Pons (tissue), 1 donor: ENCODE measurements at places on chromosomes 7 and 10.

GRCh38 chr7:151274936-151275812, 26.7 kb upstream of the SMARCD3 start:
- DNase-seq = no peak

DNA sequence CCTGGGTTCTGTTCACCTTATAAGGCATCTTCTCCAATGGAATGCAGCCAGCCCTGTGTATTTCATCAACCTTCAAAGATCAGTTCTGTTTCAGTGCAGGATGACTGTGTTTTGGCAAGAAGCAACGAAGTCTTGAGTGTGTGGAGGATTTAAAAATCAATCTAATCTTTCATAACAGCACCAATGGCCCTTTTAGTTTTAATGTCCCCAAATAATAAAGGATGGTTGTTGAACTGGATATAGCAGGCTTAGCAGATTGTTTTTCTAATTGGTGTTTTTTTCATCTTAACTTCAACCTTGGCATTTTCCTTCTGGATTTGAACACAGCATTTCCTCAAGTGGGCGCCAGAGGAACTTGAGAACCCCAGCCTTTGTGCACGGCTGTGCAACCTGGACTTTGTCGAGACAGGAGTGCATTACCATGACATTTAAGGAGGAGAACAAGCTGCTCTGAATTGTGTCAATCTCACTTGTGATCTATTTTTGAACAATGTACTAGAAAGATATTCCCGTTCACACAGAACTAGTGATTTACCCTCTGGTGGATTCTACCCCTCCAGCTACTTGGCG, 313.3 kb upstream of the AKR1E2 start:
- DNase-seq = peak; percentile 12

- DNase-seq = no peak
Observed at GRCh38 chr7:33035776-33036175, 26.8 kb downstream of the NT5C3A start.

DNA sequence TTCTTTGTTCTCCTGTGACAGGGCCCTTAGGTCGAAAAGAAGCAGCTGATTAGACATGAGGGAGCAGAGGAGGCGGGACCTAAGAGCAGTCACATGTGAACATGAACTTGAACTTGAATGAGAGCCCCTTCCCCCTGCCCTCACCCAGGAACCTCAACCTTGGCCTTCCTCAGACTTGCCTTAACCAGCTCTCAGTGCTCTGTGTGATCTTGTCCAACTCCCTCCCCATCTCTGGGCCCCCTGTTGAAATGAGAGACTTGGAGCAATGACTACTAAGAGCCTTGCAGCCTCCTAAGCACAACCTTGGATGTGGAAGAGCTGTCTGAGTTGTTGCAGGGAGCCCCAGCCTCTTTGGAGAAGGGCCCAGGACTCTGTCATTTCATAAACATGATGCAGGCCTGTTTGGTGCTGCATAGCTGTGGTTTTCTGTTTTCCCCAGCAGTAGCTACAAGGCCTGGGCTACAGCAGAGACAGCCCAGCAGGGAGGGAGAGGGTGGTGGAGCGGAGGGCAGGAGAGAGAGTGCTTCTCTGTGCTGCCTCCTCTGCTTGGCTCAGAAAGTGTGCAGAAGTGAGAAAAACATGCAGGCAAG, 123.9 kb upstream of the ZMIZ1 start:
- peak; percentile 39 for DNase-seq

- DNase-seq = peak; percentile 20
Observed at GRCh38 chr10:3935141-3935540, 150.1 kb upstream of the KLF6 start.

- DNase-seq = no peak
Observed at GRCh38 chr10:62386356-62387320, 12.5 kb downstream of the ZNF365 start.

DNA sequence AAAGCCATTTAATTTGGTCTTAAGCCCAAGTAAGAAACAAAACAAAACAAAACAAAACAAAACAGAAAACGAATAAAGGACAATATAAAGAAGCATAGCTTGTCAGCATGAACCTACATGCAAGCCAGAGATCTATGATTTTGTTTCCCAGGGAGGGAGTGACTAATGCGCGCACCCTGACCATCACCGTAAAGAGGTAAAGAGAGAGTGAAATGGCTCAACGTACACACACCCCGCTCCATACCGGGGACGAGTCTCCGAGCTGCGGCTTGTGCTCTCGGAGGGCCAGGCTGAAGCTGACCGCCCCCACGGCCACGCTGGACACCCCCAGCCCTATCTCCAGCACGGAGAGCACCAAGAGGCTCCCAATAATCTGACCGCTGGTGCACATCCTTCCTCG, 1.1 kb downstream of the TMEM196 start:
- no peak for DNase-seq

GRCh38 chr7:32379510-32380112, 110.6 kb downstream of the LSM5 start:
- no peak for DNase-seq

DNA sequence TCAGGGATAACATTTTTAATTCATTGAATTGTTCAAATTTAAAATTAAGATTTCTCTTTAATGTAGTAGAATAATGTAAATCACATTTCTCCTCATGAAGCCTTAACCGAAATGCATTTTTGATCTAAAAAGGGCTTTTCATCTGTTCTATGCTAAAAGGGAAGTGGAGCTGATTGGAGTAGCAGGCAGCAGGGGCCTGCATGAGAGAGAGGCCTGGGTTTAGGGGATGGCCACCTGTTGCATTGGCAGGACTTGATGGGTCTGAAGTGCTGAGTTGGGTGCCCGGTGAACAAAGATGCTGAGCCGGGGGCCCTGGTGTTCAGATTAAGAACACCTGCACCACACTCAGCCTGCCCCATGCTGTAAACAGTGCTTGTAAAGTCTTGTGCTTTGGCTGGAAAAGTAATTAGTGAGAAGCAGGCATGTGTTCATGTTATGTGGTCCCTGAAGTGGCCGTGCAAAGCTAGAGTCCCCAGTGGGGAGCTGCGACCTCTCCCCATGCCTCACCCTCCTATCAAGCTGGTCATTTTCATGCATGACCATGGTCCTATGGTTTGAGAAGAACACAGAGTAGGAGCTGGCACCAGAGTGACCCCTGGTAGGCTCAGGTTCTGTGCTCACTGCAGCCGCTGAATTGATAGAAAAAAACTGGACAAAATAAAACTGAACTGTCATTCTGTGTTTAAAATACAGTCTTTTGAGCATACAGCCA, 124.3 kb downstream of the ADCY1 start:
- DNase-seq = no peak

DNA sequence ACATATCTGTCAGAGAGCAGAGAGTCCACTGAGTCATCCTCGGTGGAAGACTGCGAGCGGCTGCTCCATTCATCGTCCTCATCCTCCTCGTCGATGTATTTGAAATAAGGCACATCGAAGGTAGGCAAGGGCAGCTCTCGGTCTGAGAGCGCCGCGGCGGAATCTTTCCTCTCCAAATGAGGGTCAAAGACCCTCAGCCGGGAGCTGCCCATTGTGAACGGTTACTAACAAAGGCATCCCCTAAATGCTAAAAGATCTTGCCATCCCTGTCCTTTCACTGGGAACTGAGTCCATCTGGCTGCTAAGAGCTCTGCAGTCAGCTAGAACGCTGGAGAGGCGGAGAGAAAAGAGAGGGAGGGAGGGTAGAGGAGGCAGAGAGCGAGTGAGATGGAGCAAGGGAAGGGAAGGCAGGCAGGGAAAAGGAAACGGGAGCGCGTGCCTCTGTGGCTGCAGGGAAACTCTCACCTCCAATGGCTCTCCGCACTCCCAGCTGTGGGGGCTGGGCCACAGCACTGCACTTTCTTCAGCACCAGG, 163.4 kb downstream of the RAPGEF5 start:
- DNase-seq = peak; percentile 95

- DNase-seq = no peak
Observed at GRCh38 chr10:98919899-98920298, 315.8 kb downstream of the HPSE2 start.

GRCh38 chr10:25530306-25530705, 355.5 kb downstream of the GPR158 start:
- no peak for DNase-seq

DNA sequence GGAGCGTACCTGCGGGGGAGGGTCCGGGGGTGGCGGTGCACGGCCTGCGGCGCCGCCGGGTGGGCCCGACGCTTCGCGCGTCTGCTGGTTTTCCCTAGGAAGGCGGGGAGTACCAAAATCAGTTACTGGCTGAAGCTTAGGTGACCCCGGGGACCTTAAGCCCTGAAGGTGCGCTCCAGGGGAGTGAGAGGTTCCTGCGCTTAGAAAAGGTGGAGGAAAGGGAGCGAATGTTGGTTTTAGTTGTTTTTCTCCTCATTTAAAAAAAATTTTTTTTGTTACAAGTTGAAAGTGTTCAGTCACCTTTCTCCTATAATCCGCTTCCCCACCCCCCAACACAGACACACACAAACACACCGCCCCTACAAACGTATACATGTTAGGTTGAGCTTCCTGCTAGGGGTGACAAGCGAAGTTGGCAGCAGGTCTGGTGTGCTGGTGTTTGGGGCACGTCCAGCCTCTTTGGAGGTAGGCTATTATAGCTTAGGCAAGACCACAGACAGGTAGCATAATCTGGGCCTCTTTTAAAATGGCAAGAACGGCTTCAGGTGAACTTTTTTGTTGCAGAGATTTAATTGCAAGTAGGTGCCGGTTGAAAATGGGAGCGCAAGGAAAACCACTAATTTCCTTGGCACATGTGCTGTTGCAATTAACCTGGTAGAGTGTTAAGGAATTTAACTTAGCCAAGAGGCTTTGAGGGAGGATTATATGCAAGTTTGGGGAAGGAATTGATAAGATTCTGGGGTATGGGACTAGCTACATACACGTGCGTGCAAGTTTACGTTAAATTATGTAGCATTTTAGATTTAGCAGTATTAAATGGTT, 945 bp downstream of the ADD3 start:
- DNase-seq = no peak

DNA sequence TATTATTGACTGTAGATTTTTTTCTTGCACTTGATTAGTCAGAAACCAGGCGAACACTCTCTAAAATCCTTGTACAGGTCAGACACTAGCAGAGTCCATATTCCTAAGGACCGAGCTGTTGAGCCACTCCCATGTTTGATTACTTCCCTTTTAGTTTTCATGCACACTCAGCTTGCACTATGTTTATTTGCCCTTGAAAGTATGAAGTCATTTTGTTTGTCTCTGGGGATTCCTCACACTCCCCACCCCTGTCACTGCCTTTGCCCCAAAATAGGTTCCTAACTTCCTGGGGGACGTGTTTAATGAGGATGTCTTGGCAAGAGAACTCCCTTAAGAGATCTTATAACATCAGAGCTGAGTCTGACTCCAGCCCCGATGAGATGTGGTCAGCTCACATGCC, 182.1 kb downstream of the EVX1 start:
- DNase-seq = no peak

DNA sequence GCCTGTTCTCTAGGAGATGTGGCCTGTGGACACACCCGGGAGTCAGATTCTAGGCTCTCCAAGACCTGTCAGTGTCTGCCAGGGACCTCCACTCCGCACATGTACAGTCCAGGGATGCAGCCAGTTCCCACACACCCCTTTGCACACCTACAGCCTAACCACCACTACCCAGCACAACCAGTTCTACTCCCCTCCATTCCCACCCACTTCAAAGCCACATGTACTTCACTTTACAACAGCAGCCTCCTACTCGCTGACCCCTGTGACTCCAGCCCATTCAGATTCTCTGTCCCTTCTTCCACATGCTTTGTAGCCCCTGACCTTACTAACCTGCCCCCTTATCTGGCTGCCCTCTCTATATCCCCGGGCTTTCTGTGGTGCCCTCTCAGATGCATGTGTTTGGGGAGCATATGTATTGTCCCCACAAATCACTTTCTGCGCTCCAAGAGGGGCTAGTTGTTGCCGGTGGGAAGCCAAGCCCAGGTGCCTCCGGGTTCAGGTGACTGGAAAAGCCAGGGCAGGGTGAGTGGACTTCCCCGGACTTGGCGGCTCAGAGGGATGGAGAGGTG, 7.2 kb downstream of the LBX1 start:
- no peak for DNase-seq

- DNase-seq = no peak
Observed at GRCh38 chr7:96591159-96591899, 118.3 kb downstream of the SEM1 start.

GRCh38 chr10:115092258-115092554, 959 bp upstream of the ATRNL1 start:
- DNase-seq = no peak

DNA sequence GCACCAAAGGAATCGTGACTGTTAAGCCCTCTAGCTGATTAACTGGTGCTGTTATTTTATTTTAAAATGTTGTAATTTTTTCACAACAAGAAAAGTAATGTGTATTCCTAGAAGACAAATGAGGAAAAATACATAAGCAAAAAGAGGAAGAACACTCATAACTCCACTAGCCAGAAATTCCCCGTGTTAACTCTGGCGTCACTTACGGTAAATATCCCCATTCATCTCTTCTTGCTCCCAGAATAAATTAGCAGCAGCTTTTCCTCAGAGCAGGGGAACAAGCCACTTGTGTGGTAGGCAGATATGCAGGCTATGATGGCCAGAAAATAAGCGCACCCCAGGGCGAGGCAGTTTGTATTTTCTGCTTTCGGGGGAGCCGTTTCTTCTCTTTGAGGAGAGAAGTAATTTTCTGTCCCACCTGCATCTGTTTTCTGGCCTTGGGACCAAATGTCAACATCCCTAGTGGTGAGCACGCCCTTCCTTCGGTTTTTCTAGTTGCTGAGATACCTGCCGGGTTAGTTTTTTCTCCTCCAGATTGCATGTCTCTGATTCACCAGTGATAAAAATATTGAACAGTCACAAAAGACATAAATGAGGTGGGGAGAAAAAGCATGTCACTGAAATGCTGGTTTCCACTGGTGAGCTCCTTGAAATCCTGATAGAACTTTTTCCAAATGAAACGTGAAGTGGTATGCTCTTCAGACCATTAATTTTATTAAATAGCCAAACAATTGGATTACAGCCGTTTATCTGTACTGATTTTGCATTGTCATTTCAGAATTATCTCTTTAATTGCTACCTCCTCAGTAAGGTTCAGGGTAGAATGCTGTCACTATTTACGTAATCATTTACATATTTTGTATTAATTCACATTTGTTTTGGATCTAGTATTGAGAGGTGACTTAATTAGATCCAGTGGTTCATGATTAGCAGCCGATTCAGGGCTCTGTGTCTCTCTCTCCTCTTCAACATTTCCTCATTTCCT, 268.1 kb downstream of the CAMK1D start:
- no peak for DNase-seq

DNA sequence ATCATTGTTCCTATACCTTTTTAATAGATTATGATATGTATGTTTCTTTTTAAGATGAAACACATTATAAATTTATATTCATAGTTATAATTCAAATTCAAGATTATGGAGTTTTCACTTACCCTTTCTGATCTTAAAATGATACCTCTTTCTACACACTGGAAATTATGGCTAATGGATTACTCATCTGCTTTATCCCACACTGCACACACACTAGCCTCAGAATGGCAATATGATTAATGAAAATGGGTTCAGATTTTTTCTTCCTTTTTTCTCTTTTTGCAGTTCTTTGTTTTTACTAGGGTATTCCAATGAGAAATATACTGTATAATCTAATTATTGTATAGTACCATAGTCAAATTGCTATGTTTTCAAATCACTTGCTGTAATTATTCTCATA, 82.3 kb upstream of the FZD1 start:
- no peak for DNase-seq

DNA sequence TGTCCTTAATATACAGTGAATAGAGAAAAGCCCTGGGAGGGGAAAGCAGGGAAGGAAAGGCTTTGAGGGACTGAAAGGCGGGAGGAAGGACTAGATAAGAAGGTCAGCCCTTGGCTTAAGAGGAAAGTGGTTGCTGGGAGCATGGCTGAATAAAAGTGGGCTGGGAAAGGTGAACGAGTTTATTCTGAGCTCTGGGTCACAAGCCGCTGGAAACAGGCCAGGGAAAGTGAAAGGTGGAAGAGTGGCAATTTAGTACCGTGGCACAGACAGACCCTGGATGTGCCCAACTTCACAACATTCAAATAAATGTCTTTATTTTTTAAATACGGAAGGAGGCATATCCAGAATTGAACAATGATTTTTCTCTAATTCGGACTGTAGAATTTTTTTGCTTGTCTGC, 39.7 kb downstream of the TAC1 start:
- DNase-seq = no peak
